Caki2 (cell line): ENCODE measurements at places on chromosomes 7 and 10. TPM values are rescaled to one million over a fixed set of nuclear protein-coding genes. Genes with fewer than 3 reads are reported as not detected.

SAP25 gene
- total RNA-seq, result not detected in 2 replicates

AMZ1 gene
- total RNA-seq, result not detected in 2 replicates

ACTL6B gene
- total RNA-seq, result not detected in 2 replicates

AEBP1 gene
- total RNA-seq, result not detected in 2 replicates

UCN3 gene
- total RNA-seq, result not detected in 2 replicates

RASA4 gene
- 2.9 and 6.9 TPM in 2 replicates for total RNA-seq

GPR146 gene
- 12.2 and 22.2 TPM in 2 replicates for total RNA-seq

UNCX gene
- not detected in 2 replicates for total RNA-seq

NUDT13 gene
- total RNA-seq, result 3.4 and 4.7 TPM in 2 replicates

MMP21 gene
- total RNA-seq, result not detected in 2 replicates

C10orf90 gene
- not detected in 2 replicates for total RNA-seq

LANCL2 gene
- total RNA-seq, result 14.2 and 20.3 TPM in 2 replicates
